Activated CD4-positive, alpha-beta T cell treated with anti-CD3 and anti-CD28 coated beads for 36 hours (primary cell): ENCODE measurements at places on chromosomes 3 and 15. TPM values are rescaled to one million over a fixed set of nuclear protein-coding genes. Genes with fewer than 3 reads are reported as not detected.
A peak's percentile ranks its signal among the peaks of the same experiment; 100 is the strongest.

Gene HESX1
- total RNA-seq, result 0.79 TPM

GRCh38 chr3:55330355-55330754 is 156.8 kb downstream of the WNT5A start:
- DNase-seq, result no peak

DNA sequence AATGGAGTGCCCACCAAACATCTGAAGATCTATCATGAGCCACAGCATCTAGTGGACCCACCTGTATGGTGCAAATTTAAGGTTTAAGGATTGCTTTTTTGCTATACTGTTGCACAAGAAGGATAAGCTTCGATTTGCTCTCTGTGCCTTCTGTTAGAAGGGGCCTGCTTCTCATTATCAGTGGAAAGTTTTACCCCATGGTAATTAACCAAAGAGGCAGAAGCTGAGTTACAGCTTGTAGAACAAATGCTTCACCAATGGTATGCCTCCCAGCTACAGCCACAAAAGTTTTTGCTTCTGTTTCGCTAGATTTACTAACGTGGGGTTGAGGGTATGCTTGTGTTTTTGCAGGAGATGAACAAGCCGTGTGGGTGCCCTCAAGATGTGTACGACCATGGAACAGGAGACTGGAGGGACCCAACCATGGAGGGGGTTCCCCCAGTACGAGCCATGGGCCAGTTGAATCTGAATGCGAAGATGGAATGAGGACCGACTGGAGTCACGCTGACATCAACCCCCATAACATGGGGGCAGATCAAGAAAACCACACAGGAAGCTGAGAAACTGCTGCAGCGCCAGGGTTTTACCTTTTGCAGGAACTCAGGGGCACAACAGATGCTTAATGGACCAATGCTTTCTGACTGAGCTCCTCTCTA is 43.5 kb downstream of the ACAD9 start:
- peak; percentile 72 for DNase-seq

DNA sequence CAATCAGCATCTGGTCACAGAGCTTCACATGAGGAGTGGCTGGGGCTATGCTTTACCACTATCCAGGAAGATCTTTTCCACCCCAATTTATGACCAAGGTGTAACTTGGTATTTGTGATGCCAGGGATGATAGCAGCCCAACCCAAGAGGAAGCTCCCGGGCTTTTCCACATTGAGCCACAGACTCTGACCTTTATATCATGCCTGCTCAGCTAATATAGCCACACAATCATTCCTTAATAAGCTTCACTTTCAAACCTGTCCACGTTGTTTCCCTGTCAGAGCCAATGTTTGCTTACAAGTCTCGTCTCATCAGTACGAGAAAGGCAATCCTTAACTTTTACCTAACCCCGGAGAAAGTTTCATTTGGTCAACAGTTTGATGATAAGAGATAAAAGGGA is 330.9 kb downstream of the SHQ1 start:
- no peak for DNase-seq

DNA sequence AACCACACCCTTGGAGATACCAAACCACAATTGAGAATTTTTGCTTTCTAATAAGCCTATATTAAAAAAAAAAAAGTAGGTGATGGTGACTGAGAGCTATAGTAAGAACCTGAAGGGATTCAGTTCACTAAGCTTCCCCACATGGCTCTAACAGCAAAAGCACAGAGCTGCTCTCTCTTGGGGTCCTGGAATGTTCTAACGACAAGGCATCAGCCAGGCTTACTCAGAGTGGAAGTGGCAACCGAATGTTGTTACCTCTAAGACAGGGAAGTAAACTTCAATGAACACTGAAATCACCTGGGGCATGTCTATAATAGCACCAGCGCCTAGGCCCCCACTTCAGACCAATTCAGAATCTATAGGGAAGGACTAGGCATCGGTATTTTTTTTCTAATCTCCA is 397.7 kb downstream of the MAGI1 start:
- DNase-seq, result no peak

DNA sequence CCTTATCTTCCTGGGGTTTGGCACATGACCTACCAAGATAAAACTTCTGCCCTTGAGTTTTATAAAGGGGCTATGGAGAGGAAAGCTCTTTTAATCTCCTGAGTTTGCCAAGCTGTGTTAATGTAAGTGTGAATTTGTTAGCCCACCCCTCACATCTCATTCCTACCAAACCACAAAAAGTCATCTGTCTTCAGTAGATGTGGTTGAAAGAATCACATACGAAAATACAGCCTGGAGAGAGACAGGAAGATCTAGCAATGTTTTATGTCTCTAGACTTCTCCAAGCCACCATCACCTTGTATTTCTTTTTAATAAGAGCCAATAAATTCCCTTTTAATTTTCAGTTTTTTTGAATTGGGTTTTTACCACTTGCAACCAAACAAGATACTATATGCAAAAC is 68.9 kb upstream of the ZNF280D start:
- no peak for DNase-seq

Gene SOX14
- not detected for total RNA-seq

GRCh38 chr15:24318981-24319380 is 356.6 kb upstream of the NPAP1 start:
- DNase-seq, result no peak

DNA sequence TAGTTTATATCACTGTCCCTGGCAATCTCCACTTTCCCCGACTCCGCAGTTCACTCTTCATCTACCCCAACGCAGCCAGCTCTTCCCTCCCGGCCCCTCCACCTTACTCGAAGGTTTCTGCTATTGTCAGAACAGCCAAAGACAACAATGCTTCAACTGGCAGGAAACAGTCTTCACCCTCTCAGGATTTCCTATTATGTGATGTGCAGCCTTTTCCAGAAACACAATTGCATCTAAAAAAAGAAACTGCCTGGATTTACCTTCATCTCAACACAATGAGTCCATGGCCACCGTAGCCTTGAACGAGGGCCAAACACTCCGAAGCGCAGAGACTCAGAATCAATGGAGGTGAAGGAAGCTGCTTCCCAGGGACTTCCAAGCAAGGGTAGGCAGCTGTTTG is 182.1 kb upstream of the TSC22D2 start:
- no peak for DNase-seq

- DNase-seq, result no peak
Measured at GRCh38 chr3:86410587-86410986, 580.4 kb downstream of the VGLL3 start.

- DNase-seq, result no peak
Measured at GRCh38 chr15:79035111-79035601, 55.4 kb downstream of the RASGRF1 start.

DNA sequence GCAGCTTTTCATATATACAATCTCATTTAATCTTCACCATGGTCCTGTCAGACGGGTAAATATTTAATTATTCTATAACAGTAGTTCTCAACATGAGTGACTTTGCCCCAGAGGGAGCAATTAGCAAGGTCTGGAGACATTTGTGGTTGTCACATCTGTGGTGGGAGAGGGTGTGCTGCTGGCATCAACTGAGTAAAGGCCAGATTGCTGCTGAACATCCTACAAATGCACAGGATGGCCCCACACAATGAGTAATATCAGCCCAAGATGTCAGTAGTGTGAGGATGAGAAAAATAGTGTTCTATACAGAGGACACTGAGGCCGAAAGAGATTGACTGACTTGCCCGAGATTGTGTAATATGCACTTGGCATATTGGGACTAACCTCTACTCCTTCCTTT is 156.0 kb downstream of the AGBL1 start:
- DNase-seq, result no peak

- DNase-seq, result no peak
Measured at GRCh38 chr15:83954506-83954905, 281.1 kb upstream of the GOLGA6L4 start.

DNA sequence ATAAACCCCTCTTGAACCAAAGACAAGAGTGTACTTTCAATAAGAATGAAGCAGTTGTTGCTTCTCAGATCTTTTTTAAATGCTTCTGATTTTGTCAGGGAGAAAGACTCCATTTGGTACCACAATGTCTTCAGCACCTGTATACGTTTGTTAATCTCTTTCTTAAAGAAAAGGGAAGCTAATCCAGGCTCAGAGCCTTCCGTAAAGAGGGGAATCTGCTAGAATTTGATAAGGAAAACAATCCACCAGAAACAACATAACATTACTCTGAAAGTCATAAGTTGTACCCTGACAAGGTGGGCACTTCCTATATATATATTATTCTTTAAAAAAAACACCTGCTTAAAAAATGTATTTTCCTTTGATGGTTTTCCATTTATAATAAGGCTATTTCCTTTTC is 19.8 kb downstream of the SH3BP5 start:
- DNase-seq, result no peak

Gene AQP9
- not detected for total RNA-seq

- no peak for DNase-seq
Measured at GRCh38 chr3:106533093-106533787, 664.4 kb upstream of the CBLB start.

Gene MKRN3
- 2.2 TPM for total RNA-seq

Gene CAPN3
- 2.1 TPM for total RNA-seq

DNA sequence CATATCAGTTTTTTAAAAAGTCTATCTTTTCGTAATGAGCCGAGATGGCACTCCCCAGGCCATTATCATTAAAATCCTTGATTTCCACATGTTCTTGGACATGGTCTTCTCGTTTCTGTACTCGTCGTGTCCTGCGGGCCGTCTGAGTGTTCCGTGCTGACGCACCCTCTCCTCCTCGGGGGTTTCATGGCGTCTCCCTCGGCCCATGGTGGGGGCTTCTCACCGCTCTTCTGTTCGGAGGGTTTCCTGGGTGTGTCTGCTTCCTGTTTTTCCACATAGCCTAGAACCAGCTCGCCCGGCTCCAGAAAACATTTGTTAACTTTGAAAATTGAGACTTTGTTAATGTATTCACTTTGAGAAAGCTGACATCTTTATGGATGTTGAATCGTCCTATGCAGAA is 92.7 kb downstream of the VGLL4 start:
- no peak for DNase-seq

Gene C3orf20
- total RNA-seq, result not detected

- no peak for DNase-seq
Measured at GRCh38 chr3:30400926-30401325, 205.5 kb upstream of the TGFBR2 start.

Gene GOLGA8J
- 0.16 TPM for total RNA-seq

Gene ACP3
- total RNA-seq, result not detected

- no peak for DNase-seq
Measured at GRCh38 chr3:16653712-16654111, 48.5 kb upstream of the DAZL start.

DNA sequence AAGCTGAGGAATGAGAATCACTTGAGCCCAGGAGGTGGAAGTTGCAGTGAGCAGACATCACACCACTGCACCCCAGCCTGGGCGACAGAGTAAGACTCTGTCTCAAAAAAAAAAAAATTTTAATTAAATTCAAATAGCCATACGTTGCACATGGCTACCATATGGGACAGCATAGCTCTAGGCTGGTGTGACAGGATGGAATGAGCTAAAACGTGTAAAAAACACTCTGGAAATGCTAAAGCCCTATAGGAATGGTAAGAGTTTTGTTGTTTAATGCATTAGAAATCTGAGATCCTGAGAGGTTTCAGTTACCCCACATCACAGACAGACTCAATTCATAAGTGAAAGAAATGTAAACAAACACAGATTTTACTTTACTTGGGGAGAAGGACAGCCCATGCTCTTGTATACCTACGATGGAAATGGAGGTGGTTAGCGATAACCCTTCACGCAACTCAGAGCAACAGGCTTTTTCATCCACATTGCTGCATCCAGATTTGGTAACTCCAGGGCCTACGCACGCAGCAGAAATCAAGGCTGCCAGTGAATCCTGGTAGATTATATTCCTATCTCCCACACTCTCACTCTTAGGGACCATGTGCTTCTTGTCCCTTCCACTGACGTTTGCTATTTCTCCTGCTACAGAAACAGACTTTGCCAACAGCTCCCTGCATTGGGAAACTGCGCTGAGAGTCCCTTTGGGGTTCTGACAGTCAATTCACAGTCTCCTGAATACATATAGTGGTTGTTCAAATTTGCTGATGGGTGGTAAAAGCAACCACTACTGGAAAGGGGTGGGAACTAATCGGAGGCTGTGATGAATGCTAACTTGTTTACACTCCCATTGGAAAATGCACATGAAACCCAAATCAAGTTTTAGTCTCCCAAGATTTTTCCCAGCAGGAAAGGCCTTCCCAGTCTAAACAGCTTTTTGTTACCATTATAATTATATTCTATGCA is 3.1 kb downstream of the SH3BP5 start:
- DNase-seq, result no peak

DNA sequence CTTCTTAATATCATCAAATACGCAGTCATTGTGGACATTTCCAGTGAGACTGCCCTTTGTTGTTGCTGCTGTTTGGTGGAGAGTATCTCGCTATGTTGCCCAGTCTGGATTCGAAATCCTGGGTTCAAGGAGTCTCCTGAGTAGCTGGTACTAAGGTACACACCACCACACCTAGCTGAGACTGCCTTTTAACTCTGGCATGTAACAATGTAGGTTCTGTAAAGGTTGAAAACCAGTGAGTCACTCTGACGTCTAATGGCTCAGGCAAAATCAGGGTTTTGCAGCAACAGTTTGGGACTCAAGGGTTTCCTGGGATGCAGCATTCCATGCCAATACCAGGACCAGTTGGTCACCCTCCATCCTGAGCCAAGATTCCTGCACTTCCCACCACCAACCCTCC is 52.2 kb downstream of the AQP9 start:
- no peak for DNase-seq

Gene LRRIQ4
- 0.09 TPM for total RNA-seq

Gene ZNF280D
- total RNA-seq, result 18.9 TPM

DNA sequence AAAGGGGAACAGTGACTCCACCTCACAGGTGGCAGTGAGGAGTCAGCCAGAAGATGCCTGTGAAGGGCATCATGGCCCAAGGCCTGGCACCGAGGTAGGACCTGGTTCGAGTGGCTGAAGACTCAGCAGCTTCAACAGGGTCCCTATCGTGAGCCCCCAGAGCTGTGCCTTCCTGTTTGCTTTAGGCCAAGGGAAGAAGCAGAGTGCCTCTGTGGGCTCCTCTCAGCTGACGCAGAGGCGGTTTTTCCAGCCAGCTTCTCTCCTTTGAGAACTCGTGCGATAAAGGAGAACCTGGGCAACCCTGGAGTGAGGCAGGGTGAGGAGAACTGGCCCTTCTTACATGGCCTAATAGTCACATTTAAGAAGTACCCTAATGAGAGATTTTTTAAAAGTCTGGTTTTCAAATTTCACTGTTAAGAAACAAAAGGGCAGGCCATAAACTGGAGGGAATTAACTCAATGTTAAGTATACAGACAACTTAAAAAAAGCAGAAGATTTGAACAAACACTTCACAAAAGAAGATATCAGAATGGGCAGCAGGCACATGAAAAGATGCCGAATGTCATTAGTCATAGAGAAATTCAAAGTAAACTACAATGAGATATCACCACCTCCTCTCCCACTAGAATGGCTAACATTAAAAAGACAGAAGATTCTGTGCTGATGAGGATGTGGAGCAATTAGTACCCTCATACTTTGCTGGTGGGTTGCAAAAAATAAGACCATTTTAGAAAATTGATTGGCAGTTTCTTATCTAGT is 23.1 kb upstream of the MRPS22 start:
- DNase-seq, result no peak

DNA sequence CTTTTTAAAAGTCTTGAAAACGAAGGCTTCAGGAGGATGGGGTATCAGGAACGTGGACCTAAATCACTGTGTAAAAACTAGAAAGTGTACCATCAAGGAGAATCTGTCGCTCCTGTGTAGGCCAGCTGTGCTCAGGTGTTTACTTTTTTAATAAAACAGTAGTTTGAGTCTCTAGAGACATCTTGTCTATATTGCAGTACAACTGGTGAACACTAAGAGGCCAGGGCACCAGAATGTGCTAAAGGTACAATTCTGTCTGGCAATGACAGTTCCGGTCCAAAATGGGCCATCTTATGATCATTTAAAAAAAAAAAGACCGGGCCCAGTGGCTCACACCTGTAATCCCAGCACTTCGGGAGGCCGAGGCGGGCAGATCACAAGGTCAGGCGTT is 61.8 kb upstream of the MCF2L2 start:
- DNase-seq, result no peak

Gene STAB1
- 0.09 TPM for total RNA-seq
